ENCODE measurements at places on chromosomes 11 and 22.
A peak's percentile ranks its signal among the peaks of the same experiment; 100 is the strongest.

DNA sequence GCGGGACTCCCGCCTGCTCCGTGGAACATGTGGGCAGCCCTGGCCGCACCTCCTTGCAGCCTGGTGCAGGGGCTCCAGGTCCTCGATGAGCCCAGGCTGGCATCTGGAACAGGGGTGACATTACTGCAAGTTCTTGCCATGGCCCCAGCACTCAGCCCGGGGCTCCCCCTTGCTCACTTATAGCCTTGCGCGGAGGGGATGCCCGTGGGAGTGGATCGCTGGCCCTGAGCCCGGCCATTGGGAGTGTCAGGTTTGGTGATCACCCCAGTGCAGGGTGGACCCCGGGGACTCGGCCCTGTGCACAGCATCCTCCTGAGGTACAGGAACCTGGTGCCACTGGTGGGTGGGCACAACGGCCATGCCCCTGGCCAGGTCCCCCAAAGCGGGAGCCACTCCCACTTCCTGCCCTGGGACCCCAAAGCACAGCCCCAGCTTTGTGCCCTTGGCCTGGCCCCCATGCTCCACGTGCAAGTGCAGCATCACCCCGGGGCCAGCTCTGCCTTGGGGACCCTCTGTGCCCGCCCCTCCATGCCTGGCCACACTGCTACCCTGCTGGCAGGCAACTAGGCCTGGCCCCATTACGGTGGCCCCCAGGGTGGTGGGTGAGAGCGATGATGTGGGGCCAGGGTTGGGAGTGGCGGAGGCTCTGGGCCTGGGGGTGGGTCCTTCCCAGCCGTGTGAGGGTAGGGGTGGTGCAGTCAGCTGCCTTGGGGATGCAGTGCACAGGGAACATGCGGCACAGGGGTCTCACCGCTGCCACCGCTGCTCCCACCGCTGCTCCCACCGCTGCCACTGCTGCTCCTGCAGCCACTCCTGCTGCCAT, 439.8 kb downstream of the TBC1D22A start:
- DNase-seq, result no peak

DNA sequence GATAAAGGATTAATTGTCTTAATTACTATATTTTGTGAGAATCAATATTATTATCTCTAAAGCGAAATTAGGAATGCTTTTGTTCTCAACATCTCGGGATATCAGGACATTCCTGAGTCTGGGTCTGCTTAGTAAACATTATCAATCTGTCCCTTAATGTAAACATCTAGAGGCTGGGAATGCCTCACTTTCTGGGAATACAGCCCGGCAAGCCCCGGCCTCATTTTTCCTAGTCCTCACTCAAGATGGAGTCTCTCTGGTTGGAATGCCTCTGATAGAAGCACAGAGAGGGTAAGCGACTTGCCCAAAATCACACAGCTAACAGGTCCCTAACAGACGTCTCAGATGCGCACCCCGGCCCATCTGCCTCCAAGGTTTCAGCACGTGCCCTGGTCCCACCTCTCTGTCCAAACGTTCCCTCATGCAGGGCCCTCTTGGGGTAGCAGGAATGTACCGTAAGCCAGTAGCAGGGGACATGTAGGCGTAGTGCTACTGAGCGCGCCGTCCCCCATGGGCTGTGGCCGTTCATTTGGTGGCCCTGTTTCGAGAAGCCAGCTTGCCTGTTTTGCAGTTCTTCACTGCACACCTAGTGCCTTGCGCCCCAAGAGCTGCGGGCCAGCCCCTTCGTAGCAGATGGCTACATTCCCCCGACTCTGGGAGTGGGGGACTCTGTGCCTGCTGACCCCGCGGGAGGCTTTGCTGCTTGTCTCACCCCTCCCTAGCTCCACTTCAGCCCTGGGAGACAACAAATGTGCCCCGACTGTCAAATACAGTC, 62.2 kb upstream of the FADD start:
- no peak for DNase-seq

DNA sequence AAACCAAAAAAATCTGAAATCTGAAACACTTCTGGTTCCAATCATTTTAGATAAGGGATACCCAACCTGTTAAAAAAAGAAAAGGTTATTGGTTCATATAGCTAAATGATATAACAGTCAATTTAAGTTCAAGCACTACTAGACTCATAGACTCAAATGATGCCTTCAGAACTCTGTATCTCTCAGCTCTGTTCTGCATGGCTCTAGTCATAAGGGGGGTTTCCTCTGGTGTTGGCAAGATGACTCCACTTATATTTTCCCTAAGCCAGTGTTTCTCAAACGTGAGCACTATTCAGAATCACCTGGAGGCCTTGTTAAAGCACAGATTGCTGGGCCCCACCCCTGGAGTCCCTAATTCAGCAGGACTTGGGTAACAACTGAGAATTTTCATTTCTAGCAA, 11.5 kb upstream of the RRAS2 start:
- DNase-seq, result no peak

DNA sequence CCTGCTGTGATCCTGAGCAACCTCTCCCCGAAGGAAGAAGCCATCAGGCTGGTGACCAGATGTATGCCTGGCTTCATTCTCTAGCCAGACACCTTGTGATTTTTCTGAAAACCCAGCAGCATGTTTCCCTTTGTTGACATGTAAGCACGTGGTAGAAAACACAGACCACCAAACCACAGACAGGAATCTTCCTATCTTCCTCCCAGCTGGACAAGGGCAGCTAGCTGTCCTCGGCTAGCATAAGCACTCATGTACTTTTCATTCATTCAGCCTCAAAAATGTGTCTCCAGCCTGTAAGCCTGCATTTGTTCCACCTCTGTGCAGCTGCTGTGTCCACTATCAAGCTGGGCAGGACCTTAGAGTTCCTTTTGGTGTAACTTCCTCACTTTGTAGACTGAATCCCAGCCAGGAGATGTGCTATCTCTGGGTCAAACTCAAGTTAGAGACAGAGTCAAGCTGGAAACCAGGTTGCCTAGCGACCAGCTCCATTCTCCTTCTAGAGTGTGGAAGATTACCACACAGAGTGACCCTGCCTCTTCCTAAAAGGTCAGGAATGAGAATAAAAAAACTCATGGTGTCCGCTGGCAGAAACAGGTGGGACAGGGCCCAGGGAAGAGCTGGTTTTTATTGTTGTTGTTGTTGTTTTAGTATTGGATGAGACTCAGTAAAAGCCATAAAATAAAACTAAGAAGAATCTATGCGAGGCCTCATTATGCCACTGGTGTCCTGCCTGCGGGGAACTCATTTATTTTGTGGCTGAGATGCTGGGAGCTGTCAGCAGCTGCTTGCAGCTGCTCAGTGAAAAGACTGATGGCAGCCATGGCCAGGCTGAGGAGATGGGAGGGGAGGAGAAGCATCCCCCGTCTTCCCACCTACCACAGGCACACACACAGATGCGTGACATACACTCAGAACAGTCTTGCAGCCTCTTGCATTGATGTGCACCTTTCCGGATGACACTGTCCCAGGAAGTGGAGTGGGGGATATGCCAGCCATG, 7.4 kb upstream of the CLMP start:
- DNase-seq, result peak; percentile 57

- no peak for DNase-seq
Measured at GRCh38 chr22:22018825-22019658, 36.5 kb upstream of the TOP3B start.

- DNase-seq, result no peak
Measured at GRCh38 chr11:113119074-113119473, 157.9 kb downstream of the NCAM1 start.

- peak; percentile 14 for DNase-seq
Measured at GRCh38 chr22:31929167-31929930, 15.0 kb upstream of the YWHAH start.

DNA sequence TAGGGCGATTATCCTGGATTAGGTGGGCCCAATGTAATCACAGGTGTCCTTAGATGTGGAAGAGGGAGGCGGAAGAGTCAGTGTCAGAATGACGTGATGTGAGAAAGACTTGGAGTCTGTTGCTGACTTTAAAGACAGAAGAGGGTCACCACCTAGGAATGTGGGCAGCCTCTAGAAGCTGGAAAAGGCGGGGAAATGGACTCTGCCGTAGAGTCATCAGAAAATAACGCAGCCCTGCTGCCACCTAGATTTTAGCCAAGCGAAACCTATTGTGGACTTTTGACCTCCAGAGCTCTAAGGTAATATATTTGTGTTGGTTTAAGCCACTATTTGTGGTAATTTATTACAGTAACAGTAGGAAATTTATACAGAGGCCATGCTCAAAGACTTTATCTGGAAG, 4.8 kb downstream of the DDX10 start:
- no peak for DNase-seq

DNA sequence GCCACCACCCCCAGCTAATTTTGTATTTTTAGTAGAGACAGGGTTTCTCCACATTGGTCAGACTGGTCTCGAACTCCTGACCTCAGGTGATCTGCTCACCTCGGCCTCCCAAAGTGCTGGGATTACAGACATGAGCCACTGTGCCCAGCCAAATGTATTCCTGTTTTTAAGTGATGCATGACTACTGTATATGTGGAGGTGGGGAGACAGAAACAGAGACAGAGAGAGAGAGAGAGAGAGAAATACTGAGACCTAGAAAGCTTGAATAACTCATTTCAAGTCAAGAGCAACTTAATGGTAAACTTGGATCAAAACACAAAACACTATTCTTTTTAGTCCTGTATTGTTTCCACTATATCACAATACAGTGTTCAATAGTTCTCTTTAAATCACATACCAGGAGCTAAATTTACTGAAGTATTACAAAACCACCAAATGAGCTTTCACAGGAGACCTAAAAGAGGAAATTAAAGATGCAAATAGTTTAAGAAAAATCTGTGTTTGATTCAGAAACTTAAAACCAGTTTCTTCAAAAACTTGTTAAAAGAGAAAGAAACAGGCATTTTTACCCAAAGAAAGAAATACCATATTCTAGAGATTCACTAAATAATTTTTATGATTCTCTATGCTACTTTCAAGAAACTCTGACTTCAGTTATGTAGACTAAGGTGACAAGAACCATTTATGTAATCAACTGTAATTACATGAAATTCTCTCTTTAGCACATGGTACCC, 188.7 kb downstream of the ETS1 start:
- no peak for DNase-seq

DNA sequence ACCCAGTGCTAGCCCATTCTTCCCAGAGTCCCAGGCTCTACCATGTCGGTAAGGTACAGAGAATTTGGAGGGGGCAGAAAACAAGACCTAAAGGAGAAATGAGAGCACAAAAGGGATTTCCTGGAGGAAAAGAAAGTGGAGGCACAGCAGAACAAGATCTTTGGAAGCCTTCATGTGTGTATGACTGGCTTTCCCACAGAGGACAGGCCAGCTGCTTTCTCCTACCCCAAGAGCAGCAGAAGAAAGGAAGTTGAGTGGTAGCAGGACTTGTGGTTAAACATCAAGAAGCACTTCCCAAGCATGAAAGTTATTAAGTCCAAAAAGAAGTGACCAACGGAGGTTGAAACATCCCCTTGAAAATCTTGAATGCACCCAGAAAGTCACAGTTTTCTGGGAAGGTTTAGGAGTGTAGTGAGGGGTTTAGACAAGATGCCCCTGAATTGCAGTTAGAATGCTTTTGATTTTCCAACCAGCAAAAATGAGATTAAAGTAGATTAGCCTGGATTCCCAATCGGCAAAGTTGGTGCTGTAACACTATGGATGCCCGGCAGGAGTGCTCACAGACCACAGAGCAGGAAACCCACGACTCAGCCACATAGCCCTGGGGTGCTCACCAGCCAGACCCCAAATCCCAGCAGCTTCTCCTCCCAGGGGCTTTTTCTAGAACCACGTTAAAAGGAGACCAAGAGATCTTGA, 608 bp downstream of the TMPRSS13 start:
- no peak for DNase-seq

DNA sequence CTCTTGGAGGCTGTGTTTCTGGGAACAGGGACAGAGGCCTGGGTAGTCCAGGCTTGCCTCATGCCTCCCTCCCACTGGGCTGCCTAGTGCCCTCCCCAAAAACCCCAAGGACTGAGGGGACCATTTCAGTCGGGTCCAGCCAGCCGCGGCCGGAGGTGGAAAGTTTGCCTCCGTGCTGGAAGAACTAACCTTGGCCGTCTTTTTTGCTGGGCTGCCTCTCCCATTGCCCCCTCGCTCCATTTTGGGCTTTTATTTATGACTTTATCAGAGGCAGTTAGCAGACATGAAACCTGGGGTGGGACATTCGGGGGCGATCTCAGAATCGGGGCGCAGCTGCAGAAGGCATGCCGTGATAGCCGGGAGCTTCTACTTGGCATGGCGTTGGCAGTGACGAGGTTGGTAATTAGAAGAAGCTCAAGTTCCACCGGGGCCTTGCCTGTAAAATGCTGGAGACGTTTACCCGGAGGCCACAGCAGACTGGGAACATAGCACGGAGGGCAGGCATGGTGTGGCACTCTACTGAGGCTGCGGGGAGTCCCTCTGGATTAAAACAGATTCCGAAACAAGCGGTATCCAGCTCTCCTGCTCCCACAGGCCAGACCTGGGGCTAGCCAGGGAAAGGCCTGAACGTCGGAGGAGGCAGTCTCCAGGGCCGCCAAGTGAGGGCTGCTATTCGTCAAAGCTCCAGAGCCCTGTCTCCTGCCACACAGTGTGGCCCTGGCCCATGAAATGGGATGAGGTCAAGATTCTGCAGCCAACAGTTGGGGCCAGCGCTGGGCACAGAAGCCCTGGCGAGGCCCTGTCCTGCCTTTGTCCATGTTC, 76.4 kb upstream of the PPARA start:
- peak; percentile 59 for DNase-seq

DNA sequence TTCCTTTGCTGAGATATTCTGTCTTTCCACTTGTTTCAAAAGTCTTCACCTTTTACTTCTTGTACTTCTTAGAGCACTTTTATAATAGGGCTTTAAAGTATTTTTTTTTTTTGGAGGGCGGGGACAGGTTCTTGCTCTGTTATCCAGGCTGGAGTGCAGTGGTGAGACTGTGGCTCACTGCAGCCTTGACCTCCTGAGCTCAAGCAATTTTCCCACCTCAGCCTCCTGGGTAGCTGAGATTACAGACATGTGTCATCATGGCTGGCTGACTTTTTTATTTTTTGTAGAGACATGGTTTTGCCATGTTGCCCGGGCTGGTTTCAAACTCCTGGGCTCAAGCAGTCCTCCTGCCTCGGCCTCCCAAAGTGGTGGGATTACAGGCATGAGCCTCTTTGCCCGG, 57.9 kb downstream of the DYNC2H1 start:
- DNase-seq, result no peak

GRCh38 chr11:10931761-10932670, 74.2 kb upstream of the ZBED5 start:
- no peak for DNase-seq

GRCh38 chr11:65897020-65897471, 3.1 kb downstream of the FOSL1 start:
- DNase-seq, result no peak

DNA sequence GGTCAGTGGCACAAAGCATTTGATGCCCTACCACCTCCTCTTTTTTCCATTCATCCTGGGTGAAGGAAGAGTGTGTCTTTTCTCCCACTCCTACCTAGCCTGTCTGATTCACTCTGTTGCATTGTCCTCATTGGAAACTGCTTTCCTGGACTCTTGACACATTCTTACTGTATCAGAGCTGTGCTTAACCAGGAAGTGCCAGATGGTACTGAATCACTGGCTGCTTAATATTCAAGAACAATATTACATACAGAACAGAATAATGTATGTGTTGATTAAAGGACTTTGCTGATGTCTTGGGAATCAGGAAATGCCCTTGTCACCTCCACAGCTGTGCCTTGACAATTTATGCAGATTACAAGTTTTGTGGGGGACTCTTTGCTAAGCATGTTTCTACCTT, 44.4 kb downstream of the SVIP start:
- no peak for DNase-seq
